ENCODE measurements at places on chromosomes 6 and 20.

GRCh38 chr6:37088897-37089296 lies 81.1 kb upstream of the PIM1 start:
- no peak for DNase-seq

DNA sequence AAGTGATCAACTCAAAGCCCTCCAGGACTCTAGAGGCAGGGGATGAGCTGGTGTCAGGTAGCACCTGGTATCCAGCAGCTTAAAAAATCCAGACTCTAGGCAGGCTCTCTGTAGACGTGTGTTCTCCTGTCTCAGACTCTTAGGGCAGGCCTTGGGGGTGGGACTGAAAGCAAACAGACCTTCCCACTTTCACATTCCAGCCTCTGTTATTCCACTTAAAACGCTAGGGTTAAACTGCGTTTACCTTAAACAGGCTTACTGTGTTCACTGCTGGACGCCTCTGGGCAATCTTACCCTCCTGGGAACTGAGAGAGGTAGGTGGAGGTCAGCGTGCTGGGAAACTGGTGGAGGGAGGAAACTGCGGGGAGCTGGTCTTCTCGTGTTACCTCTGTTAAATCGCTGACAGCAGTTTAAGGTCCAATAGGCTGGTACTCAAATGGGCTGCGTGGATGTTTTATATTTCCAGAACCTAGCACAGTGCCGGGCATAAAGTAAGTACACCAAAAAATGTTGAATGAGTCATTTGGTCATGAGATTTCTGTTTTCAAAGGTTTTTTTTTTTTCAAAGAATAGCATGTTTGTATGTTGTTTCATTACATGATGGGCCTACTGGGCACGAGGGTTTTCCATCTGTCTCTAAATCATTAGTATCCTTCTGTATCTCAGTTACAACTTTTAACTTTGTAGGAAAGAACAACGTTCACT lies at the start of gene GCNT2:
TSS of gene GCNT2 (plus strand) at position 248 of the 705 bp plus-strand sequence. CDS start 7,561 bp downstream, outside the sequence.
- DNase-seq = peak; percentile 98

GRCh38 chr6:85726206-85726605 lies 83.5 kb upstream of the SYNCRIP start:
- no peak for DNase-seq

DNA sequence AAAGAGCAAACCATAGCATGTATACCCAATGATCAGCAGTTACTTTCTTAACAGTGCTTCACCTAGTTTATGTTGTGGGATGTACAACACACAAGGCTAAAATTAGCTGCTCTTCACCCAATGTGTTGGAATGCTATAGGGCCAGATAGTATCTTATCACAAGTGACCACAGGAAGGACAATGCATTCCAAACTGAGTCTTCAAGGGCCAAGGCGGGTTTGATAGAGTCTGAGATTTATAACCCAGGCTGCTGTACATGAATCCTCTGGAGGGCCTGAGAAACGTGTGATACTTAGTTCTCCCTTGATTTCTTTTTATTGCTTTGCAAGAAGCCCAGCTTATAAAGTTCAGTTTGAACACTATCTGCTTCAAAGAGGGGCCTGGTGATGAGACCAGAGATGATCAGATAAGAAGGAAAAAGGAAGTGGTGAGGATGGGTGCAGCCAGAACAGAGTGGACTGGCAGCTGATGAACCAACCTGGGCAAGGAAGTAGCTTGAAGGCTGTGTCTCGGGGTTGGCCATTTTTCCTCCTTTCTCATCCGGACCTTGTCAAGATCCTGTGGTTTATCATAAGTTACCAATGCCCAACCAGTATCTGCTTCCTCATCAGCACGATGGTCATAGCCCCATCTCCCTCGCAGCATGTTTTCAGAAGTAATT lies 62.2 kb upstream of the BMP2 start:
- DNase-seq = peak; percentile 78

- no peak for DNase-seq
Measured at GRCh38 chr6:53268858-53269608, 79.7 kb downstream of the ELOVL5 start.

GRCh38 chr6:163165922-163166321 lies 248.6 kb upstream of the QKI start:
- no peak for DNase-seq

DNA sequence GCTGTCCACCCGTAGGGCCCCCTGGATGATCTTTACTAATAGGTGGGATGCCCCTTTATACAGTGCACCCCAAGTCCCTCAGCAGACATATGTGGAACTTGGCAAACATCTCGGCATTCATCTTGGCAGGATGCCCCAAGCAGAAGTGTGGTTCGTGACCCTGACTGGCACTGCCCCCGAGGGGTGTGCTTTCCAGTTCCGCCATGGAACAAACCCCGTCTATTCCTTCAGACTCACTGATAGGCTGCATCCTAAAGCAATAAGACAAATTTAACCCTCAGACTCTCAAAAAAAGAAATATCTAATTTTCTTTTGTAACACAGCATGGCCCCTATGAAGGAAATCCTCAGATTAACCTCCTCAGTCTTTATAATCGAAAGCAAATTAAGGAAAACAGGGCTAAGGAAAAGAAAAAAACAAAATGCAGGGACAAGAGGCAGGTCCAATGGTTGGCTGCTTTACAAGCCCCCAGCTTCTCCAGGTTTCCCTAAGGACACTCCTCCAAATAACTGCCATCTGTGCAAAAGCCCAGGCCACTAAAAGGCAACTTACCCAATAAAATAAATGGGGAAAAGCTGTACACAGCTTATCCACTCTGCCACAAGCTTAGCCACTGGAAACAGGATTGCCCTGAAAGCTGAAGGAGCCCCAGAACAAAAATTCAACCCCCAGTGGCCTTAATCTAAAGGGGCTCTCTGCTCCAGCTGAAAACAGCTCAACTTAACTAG lies 30.5 kb upstream of the RIPK1 start:
- DNase-seq = no peak

GRCh38 chr6:130815200-130816071 lies 11.8 kb upstream of the SMLR1 start:
- no peak for DNase-seq

GRCh38 chr20:51003753-51004152 lies 19.2 kb downstream of the KCNG1 start:
- DNase-seq = no peak

DNA sequence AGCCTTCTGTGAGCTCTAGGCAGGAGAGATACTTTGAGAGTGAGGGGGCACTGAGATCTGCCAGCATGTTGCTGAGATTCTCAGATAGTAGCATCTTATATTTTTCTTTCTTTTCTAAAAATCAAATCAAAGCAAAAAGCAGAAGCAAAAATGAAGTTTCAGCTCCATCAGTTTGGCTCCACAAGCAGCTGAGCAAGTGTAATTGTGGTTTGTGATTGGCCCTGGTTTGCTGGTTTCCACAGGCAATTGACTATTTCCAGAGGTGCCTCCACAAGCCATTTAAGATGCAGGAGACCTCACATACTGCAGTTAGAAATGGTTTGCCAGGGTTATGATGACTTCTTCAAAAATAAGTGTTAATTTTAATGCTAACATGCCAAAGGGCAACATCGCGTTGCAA lies 4.3 kb downstream of the SLC35D3 start:
- DNase-seq = no peak

- no peak for DNase-seq
Measured at GRCh38 chr6:37675606-37676005, 22.1 kb downstream of the MDGA1 start.

DNA sequence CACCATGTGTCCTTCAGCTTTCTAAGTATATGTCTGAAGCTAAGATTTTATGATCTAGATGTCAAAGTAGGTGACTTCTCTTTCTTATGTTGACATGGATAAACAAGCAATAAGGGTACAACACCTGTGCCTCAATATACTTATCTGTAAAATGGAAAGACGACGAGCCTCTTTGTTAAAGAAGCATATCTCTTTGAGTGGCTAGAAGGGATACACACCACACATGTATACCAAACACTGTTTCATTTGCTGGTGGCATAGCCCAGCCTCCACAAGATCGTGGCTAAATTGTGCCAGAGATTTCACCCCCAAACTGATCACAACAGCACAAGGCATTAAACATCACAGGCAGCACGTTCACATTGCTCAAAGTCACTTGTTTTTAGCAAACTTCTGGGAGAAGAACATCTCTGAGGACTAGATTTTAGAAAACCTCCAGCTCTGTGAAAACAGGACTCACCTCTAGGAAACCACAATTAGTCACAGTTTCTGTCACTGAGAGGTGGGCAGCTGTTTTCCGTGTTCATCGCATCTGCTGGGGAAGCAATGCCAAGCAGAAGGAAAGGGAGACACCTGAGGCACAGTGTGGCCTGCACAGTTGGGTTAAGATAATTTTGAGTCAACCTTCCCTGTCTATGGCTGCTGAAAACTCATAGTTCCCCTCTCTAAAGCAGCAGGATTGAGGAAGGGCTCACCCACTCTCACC lies 263.0 kb upstream of the PLCB4 start:
- DNase-seq = no peak
